Ureter (tissue), 1 donor: ENCODE measurements at places on chromosomes 6 and 20.

DNA sequence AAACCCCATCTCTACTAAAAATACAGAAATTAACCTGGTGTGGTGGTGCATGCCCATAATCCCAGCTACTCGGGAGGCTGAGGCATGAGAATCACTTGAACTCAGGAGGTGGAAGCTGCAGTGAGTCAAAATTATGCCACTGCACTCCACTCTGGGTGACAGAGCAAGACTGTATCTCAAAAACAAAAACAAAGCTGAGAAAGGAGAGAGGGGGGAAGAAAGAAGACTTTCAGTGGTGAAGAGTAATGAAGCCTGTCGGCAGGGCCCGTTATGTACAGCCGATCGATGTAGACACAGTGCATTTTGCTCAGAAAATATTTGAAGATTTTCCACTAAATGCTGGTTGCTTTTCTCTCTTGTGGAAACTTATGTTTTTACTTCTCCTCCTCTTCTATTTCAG, 13.8 kb downstream of the VAPB start:
- DNase-seq, result no peak

- DNase-seq, result no peak
Observed at GRCh38 chr6:39339096-39339867, 16.8 kb upstream of the KCNK16 start.

GRCh38 chr6:37657112-37657886, 40.4 kb downstream of the MDGA1 start:
- peak; percentile 59 for DNase-seq

- peak; percentile 70 for DNase-seq
Observed at GRCh38 chr6:21594416-21595281, 1.1 kb downstream of the SOX4 start.

GRCh38 chr6:44260011-44260410, 2.7 kb upstream of the SLC35B2 start:
- no peak for DNase-seq

- no peak for DNase-seq
Observed at GRCh38 chr6:14620522-14620921, 502.9 kb downstream of the CD83 start.

GRCh38 chr20:45840700-45841198, 7.2 kb downstream of the SNX21 start:
- DNase-seq, result no peak

DNA sequence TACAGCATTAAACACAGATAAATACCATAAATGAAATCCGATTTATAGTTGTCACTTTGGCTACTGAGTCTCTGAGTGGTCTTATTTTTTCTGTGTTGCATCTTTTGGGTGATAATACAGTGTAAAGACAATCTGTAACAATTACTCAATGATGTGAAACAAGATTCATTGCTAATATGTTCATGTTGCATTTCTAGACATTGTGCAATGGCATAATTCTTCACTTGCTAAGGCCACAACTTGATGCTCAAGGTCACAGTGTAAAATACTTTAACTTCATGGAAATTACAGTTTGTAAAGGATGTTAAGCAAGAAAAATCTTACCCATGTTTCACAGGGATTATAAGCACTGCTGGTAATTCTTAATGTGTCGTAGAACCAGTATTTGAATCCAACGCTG, 74.9 kb upstream of the SMLR1 start:
- DNase-seq, result no peak

GRCh38 chr6:37283671-37284151, 25.8 kb upstream of the TMEM217 start:
- peak; percentile 55 for DNase-seq
